ENCODE measurements at places on chromosomes 13 and 19. TPM values are rescaled to one million over a fixed set of nuclear protein-coding genes. Genes with fewer than 3 reads are reported as not detected.

DNA sequence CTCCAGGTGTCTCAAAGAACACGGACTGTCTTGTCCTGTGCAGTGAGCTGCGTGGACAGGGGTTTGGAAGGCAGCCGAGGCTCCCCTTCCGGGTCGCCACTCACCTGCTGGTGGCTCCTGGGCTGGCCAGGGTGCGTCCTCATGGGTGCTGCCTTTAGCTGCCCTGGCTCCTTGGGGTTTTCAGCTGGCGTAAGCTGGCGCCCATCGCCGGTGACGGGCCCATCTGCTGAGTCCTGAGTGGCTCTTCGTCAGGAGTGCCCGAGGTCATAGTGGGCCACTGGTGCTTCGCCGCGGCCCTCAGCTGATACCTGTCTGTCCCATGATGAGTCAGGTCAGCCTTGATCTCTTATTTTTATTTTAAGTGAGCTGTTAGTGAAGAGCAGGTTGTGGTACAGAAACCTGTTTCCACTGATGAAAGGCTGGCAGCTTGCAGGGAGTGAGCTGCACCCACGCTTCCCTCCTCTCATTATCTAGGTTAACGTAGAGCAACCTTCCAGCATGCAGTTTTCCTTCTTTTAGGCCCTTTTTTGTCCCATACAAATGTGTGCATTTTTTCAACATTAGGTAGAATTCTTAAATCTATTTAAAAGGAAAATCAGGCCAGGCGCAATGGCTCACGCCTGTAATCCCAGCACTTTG is 18.4 kb downstream of the EPN1 start:
- DNase-seq: peak; percentile 61

GRCh38 chr13:78777976-78778375 is 119.0 kb upstream of the OBI1 start:
- no peak for DNase-seq

DNA sequence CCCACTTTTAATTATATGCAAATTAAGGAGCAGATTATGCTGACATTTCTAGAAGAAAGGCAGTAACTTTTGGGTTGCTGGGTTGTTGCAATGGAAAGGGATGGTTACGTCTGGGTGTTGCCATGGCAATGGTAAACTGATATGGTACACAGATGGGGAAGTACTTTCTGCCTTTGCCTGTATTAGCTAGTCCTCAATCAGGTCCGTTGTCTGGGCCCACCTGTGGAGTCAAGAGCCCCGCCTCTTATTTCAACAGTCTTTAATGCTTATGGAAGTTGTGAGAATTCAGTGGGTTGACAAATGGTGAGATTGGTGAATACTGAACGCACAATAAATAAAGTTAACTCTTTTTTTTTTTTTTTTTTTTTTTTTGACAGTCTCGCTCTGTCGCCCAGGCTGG is 30.6 kb upstream of the DPP9 start:
- DNase-seq: no peak

PSPC1 gene
- 59.6 TPM for total RNA-seq

TNNI3 gene
- not detected for total RNA-seq

ZNF66 gene
- total RNA-seq: 21.3 TPM

MUC16 gene
- not detected for total RNA-seq
